Stimulated activated CD4-positive, alpha-beta T cell treated with anti-CD3 and anti-CD28 coated beads, TNF-alpha, amount 100 ng/mL, for 24 hours (primary cell): ENCODE measurements at places on chromosomes 2 and 18.

DNA sequence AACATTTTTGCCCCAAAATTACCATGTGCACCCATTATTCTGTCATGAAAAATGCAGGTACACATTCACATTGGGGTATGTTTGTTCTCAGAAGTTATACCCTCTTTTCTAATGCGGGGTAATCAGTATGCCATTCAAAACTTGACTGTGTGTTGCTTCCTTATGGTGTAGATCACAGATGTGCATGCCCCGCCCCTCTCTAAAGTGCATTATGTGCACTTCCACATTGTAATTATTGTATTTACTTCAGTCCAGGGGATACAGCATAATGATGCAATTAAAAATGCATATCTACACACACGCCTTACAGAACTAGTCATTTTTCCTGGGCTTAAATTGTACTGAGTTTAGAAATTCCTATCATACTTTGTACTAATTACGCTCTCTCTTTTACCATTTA, 48.8 kb downstream of the SLC9A2 start:
- no peak for DNase-seq

DNA sequence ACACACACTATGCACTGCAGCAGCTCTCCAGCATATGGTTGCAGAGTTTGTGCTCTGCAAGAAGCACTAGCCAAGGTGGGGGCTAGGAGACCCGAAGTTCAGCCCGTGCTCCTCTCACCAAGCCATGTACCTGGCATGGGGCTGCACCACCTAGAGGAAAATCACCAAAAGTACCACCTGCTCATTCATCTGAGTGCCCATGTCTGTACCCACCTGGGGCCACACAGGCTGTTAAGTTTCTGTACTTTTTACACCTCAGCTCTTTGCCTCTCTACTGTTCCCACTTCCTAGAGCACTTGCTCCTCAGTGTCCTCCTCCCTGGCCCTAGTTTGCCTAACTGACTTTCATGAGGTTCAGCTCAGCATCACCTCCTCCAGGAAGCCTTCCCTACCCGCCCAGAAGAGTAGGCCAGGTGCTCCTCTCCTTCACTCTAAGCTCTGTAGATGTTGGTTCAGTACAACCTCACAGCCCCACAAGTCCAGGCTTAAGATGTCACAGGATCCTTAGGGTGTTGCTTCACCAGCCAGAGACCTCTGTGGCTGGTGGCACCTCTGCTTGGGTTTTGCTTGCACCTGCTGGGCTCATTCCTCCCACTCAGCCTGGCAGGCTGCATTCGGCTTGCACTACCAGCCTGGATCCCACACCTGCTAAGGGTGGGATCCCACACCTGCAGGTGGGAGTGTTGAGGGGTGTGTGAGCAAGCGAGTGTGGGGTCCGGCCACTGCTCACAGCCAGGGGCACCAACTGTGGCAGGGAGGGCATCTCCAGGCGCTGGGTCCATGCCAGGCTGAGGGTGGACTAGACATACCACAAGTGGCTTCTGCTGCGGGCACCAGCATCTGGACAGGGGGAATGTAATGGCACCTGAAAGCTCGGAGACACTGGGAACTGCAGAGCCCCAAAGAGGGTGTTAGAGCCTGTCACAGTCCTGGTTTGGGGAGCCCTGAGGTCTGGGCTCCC, 10.2 kb upstream of the TFCP2L1 start:
- DNase-seq, result no peak

GRCh38 chr2:216340280-216340631, 32.0 kb downstream of the MARCHF4 start:
- no peak for DNase-seq

DNA sequence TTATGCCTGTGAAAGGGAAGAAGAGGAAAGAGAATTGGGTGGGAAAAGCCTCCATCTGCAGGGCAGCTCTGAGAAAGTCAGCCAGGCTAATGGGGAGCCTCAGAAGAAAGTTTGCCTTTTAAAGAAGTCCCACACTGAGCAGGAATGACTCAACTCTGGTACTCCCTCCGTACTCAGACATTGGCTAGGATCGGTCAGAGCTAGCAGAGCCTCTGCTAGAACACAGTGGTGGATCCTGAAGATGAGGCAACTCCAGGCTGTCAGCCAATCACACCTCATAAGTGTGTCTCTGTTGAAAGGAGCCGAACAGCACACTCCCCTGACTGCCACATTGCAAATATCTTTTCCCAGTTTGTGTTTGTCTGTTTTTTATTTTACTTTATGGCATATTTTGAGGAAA, 96.9 kb downstream of the HNRNPLL start:
- no peak for DNase-seq

- no peak for DNase-seq
These were observed 362.6 kb upstream of the ID2 start for GRCh38 chr2:8319219-8319618.

- no peak for DNase-seq
These were observed 149.3 kb upstream of the PGAP1 start for GRCh38 chr2:197075754-197076337.

DNA sequence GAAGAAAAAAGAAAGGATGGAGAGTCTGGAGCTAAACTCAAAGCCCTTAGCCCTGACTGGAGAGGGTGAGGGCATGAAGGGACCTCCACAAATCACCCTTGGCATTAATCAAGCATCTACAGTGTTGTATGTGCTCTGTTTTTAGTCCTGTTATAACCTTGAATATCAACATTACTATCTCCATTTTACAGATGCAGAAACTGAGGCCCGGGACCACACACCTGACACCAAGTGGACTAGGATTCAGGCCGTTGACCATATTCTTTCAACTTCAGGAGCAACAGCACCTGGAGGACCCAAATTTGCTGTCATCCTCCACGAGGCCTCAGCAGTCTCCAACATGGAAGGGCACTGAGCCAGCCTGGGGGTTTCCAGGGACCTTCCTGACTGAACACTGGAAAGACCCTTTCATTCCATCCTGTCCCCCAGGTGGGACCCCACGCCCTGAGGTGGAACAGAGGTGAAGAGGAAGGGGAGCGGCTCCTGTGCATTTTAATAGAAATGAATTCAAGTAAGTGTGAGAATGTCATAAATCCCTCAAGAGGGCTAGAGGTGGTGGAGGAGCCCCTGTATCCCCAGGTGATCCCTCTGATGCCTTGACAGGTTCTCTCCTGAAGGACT, 41.0 kb downstream of the SERTAD2 start:
- no peak for DNase-seq

- no peak for DNase-seq
These were observed 16.9 kb downstream of the TGIF1 start for GRCh38 chr18:3466872-3467271.

DNA sequence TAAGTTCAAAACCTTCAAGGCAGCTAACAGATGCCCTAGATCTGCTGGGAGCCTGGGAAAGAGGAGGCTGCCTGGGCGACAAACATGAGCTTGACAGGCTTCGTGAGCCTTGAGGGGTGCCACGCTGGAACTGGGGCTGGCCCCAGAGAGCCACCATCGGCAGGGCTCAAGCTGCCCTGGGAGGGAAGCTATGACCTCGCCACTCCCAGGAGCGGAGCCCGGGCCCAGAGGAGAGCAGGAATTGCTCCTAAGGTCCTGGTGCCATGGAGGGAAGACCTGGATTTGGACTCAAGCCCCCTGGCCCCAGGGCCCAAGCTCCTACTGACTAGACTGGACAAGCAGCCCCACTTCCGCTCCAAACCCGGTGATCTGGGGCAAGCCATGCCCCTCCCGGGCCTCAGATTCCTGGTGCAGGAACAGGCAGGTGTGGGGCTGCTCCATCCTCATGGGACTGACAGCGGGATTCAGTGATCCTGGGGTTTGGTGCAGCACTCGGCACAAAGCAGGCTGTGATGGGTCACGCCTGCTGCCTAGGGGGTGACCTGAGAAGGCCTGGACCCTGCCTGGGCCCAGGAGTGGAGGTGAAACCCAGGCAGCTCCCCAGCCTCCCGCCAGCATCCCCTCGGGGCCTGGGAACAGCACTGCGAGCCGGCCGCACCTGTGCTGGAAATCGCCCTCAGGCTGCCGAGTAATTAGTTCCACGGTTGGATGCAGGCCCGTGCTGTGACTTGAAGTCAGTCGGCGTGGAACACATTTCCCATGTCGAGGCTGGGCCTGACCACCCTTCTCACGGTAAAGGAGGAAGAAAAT, 246.9 kb downstream of the NDUFA10 start:
- DNase-seq, result no peak

DNA sequence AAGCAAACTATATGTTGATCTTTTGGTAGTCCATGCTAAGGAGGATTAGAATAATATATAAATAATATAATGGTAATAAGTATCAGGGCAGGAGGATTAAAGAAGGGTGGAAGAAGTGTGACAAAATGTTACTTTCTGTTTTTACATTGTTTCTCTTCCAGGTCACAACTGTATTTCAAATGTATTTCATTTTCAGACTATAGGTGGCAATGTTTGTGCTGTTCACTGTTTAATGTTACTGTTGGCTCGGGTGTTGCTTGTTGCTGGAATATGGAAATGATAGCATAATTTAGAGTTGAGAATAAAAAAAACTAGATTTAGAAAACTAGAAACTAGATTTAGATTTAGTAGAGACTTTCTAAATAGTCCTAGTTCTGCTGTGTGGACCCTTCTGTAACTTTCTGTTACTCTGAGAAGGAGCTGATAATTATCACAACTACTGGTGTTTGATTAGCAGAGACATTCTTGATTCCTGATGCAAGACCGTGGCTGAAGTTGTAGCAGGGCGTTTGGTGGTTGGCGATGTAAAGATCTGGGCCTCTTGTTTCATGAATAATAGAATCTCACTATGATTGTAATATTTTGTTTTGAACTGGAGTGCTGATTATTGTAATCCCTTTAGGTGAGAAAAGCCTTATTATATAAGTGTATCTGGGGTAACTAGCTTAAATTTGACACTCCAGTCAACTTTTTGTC, 7.9 kb downstream of the NEDD4L start:
- no peak for DNase-seq

DNA sequence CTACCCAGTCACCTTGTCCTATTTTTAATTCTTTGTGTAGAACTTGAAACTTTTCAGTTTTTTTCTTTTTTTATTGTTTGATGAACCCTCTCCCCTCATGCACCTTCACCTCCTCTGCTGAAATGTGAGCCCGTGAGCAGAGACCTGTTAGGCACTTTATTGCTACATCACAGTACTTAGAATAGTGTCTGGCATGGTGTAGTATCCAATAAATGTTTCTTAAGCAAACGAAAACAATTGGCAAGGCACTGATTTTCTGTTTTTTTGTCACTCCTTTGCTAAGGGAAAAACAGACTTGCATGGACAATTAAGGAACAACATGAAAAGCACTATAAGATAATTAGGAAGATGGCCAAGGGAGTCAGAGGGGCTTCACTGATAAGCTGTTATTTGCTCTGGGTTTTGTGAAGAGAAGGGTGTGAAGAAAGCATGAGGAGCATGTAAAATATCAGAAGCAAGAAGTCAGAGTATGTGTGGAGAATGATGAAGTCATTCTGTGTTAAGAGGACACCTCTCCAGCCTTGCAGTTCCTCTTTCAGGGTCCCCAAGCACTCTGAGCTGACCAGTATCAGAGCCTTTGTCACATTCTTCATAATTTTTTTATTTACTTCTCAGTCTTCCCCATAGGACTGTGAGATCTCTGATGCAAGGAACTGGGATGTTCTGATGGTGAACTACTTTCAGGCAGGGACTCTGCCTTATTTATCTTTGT, 99.7 kb upstream of the CAVIN2 start:
- no peak for DNase-seq

DNA sequence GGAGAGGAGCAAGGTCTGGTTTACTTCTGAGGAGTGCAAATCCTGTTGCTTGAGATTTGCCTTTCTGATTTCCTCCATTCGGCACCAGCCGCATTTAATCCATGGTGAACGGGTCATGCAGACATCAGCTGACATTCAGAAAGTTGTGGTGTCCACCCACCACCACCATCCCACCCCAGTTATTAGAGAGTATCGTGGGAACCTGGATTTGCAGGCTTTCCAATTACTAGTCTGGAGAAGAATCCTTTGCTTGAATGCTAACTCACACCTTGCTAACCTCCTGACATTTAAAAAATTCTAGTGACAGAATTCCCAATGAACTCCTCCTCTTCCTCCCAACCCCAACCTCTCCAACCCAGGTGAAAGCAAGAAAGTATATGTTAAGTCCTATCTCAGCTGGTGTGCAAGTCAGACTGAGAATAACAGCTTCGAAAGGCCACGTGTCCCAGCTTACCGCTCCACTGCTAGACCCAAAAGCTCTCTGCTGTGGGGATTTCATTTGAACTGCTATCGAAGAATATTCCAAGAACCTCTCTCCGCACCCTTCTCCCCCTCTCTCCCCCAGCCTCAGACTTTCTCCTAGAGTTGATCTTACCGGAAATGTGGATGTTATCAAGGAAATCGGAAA, 17.7 kb downstream of the BCL11A start:
- no peak for DNase-seq

GRCh38 chr2:105814291-105814940, 69.7 kb downstream of the NCK2 start:
- DNase-seq, result no peak

DNA sequence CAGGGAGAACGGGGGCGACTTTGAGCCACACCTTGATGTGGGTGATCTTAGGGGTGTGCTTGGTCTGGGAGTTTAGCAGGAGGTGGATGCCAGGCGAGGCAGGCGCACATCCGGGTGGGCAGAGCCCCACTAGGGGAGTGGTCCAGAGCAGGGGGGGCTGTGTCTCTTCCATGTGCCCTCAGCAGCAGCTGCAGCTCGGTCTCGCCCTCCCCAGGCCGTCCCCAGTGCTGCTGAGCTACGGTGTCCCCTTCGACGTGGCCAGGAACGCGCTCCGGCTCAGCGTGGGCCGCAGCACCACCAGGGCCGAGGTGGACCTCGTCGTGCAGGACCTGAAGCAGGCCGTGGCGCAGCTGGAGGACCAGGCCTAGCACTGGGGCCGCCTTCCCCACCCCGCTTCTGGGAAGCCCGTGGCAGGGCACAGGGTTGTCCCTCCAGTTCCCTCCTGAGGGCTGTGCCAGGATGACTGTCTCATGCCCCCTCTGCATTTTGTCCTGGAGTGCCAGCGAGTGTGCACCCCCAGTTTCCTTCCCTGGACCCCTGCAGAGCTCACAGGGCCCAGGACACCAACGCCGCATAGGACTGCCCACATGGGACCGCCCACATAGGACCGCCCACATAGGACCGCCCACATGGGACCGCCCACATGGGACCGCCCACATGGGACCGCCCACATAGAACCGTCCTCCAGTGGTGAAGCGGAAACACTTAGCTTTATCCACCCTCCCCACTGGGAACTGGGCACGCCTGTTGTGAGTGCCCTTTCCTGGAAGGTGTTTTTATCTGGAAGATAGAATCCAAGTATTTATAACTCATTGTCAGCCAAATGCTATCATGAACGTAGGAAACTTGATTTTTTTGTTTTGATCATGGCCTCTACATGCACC, 1.9 kb upstream of the ESPNL start:
- DNase-seq, result no peak

- DNase-seq, result no peak
These were observed 132.5 kb upstream of the EPAS1 start for GRCh38 chr2:46164529-46165301.

DNA sequence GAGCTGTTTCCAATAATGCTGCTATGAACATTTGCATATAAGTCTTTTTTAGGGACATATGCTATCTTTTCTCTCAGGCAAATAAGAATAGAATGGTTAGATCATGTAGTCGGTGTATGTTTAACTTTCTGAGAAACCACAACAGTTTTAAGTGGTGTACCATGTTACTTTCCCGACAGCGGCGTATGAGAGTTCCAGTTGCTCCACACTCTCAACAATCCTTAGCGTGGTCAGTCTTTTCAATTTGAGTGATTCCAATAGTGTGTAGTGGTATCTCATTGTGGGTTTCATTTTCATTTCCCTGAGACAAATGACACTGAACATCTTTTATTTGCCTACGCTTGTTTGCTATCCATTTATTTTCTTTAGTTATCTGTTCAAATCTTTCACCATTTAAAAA, 149.5 kb downstream of the ACOXL start:
- no peak for DNase-seq

GRCh38 chr2:42804338-42804737, 12.0 kb upstream of the HAAO start:
- no peak for DNase-seq
